ENCODE measurements at places on chromosomes 12 and 14.

DNA sequence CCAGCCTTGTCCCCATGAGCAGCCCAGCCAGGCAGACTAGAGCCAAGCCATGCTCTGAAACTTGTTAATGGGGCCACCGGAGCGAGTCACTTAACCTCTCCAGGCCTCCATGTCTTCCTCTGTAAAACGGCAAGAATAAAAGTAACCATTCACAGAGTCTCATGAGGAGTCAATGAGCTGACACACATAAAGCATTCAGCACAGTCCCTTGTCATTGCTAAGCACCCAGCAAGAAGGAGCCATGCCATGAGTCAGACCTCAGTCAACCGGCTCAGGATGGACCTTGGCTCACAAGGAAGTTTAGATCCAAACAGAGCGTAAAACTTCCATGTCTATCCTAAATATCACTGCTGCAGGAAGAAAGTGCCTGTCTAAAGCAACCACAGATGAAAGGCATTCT lies 10.6 kb downstream of the FICD start:
- H3K27ac ChIP-seq, result no peak overlapping the region
- no peak for DNase-seq
- no peaks in the 10 kb centered on the region for H3K4me1 ChIP-seq
- no peak overlapping the region for H3K4me3 ChIP-seq

GRCh38 chr12:100591979-100592378 lies 18.5 kb downstream of the GAS2L3 start:
- no peaks in the 10 kb centered on the region for H3K27me3 ChIP-seq
- no peaks in the 10 kb centered on the region for H3K36me3 ChIP-seq
- no peak for DNase-seq
- H3K4me1 ChIP-seq, result no peaks in the 10 kb centered on the region
- H3K4me3 ChIP-seq, result no peak overlapping the region

- H3K27me3 ChIP-seq, result no peaks in the 10 kb centered on the region
- DNase-seq, result no peak
- H3K27ac ChIP-seq, result no peak overlapping the region
These were observed 242.6 kb downstream of the BTG1 start for GRCh38 chr12:91902860-91903683.

DNA sequence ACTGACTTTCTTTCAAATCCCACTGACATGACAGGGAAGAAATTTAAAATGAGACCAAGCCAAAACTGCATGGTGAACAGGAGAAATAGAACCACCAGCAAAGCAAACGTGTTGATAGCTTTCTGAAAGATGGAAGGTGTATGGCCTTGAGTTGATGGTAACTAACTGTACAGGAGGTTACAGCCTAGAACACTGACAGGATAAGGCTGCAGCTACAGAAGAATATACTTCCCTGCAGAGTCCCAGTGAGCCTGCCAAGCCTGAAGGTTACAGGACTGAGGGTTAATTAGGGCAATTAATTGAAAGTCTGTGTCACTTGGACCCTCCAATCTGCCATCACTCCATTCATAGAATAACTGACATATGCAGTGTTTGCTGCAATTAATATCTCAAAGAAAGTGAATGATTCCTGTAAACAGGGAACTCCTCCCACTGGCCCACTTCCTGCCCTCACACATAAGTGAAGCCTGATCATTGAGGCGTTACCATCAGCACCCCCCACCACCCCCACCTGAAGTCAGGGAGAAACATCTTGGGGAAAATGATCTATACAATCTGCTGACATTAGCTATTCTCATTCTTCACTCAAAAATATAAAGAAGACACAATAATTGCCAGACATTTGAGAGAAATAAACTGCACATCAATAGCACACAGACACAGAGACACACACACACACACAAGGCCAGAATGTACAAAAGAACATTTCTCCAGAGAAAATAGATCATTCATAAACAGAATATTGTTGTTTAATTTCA lies 73.4 kb downstream of the GTF2A1 start:
- H3K27me3 ChIP-seq, result no peaks in the 10 kb centered on the region
- H3K27ac ChIP-seq, result no peak overlapping the region
- no peaks in the 10 kb centered on the region for H3K36me3 ChIP-seq
- no peak overlapping the region for H3K4me3 ChIP-seq

DNA sequence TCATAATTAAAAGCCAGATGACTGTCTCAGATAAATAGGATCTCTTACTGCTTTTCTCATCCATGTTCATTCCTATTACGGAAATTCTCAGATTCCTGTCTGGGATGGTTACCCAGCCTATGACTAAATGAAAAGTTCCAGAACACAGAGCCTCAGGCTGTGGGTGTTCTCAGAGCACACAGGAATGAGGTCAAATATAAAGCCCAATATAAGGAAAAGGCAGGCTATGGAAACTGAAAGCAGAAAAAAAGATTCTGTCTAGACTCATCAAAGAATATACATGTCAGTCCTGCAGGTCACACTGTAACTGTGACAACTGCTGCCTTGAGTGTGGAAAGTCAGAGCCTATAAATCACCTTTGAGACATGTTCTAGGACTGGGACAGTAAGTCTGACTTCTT lies 64.3 kb downstream of the DCAF5 start:
- no peak overlapping the region for H3K4me3 ChIP-seq
- H3K4me1 ChIP-seq, result no peaks in the 10 kb centered on the region
- DNase-seq, result no peak
- peaks cover 15% of the 10 kb centered on the region for H3K36me3 ChIP-seq
- peak overlapping the region; percentile 73 for H3K27ac ChIP-seq

GRCh38 chr14:100775351-100775830 lies 48.7 kb downstream of the DLK1 start:
- no peaks in the 10 kb centered on the region for H3K36me3 ChIP-seq
- H3K4me1 ChIP-seq, result no peaks in the 10 kb centered on the region
- no peaks in the 10 kb centered on the region for H3K27me3 ChIP-seq
- peak; percentile 21 for DNase-seq
- no peak overlapping the region for H3K27ac ChIP-seq
- H3K4me3 ChIP-seq, result no peak overlapping the region

GRCh38 chr12:131082290-131083194 lies 128.8 kb downstream of the ADGRD1 start:
- H3K27me3 ChIP-seq, result no peaks in the 10 kb centered on the region
- H3K4me1 ChIP-seq, result no peaks in the 10 kb centered on the region
- H3K27ac ChIP-seq, result no peak overlapping the region
- H3K36me3 ChIP-seq, result no peaks in the 10 kb centered on the region
- DNase-seq, result no peak

DNA sequence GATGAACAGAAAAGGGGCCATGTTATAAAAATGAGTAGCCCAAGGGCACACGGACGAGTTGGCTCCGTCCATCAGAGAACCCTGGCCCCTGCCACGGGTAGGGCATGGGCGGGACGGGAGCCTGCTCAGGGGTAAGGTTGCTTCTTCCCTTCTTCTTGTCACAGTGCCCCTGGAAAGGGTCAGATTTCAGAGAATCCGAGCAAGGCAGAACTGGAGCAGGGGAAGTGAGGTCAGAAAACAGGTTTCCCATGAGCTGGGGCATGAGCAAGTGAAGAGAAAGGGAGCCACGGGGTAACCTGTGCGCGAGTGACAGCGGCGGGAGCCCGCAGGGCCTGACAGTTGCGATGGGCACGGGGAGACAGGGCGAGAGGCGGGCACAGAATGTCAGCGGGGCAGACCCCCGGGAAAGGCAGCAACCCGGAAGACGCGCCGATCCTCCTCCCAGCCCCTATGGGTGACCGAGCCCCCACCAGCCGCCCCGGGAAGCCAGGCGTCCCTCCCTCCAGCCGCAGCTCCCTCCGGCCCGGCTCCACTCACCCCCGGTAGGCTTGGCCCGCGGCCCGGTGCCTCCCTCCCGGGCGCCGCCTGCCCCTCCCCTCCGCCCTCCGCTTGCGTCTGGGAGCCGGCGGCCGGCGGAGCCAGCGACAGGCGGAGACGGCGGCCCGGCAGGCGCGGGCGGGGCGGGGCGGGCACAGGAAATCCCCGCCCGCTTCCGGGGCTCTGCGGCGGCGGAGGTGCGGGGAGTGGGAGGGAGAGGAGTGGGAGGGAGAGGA lies at the start of gene ZNF641:
Gene ZNF641 (minus strand): TSS at position 671 of the 773 bp plus-strand sequence. CDS start 2,829 bp downstream, outside the sequence.
- H3K36me3 ChIP-seq, result peaks cover 28% of the 10 kb centered on the region
- peaks cover 25% of the 10 kb centered on the region for H3K4me1 ChIP-seq

GRCh38 chr12:66240096-66240820 lies 51.2 kb downstream of the IRAK3 start:
- H3K36me3 ChIP-seq, result no peaks in the 10 kb centered on the region
- no peak overlapping the region for H3K27ac ChIP-seq
- no peak overlapping the region for H3K4me3 ChIP-seq
- no peak for DNase-seq
- H3K4me1 ChIP-seq, result no peaks in the 10 kb centered on the region

DNA sequence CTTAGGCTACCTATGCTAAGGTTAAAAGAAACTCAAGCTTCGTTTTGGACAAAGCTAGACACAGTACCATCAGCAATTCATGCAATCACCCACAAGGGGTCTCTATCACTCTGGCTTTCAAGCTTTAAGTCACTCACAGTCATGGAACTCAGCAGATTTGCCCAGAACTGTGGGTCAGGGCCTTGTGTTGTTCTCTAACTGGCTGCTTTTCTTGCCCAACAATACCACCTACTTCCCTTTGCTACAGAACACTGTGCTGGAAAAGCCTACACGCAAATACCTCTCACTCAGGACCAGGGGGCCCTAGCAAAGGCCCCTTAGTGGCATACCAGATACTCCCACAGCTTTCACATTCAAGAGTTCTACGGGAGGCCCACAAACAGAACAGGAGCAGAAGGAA lies 9.1 kb downstream of the NEMP1 start:
- H3K36me3 ChIP-seq, result peaks cover 34% of the 10 kb centered on the region
- peaks cover 28% of the 10 kb centered on the region for H3K4me1 ChIP-seq
- H3K27me3 ChIP-seq, result no peaks in the 10 kb centered on the region
- H3K27ac ChIP-seq, result peak overlapping the region; percentile 78
- no peak overlapping the region for H3K4me3 ChIP-seq

GRCh38 chr14:90788031-90788430 lies 28.2 kb downstream of the TTC7B start:
- DNase-seq, result no peak
- H3K27me3 ChIP-seq, result no peaks in the 10 kb centered on the region
- H3K4me3 ChIP-seq, result no peak overlapping the region
- no peaks in the 10 kb centered on the region for H3K4me1 ChIP-seq

GRCh38 chr12:101982307-101982706 lies 79.5 kb downstream of the WASHC3 start:
- H3K36me3 ChIP-seq, result no peaks in the 10 kb centered on the region
- no peaks in the 10 kb centered on the region for H3K27me3 ChIP-seq

DNA sequence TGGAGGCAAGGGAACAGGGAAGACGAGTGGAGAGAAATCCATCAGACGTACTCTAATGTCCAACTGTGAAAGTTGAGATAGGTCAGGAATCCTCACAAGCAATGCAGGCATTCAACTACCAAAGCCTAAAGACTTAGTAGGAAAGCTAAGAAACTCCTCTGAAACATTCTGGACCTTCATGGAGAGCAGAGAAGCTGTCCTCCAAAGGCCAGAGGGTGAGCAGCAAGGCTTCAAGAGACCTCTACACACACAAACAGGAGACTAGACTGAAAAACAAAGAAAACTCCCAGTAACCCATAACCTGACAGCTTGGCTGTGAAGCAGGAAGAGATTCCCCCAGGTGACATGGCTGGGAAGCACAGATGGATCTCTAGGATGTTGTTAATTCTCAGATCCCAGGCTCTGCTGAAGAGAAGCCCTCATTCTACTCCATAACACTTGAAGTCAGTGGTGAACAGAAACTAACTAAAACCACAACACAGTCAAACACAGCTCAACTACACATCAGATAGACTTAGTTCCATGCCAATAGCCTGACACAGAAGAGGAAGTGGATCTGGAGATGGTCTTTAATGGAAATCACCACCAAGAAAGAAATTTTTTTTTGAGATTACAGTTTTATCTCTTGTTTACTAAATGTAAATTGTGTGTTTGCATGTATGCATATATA lies 23.2 kb upstream of the LYZ start:
- H3K27me3 ChIP-seq, result no peaks in the 10 kb centered on the region
- H3K27ac ChIP-seq, result no peak overlapping the region
- no peak for DNase-seq

- DNase-seq, result peak; percentile 95
- H3K27me3 ChIP-seq, result no peaks in the 10 kb centered on the region
- no peak overlapping the region for H3K4me3 ChIP-seq
- no peaks in the 10 kb centered on the region for H3K36me3 ChIP-seq
- H3K27ac ChIP-seq, result peak overlapping the region; percentile 78
- H3K4me1 ChIP-seq, result peaks cover 3% of the 10 kb centered on the region
These were observed 9.3 kb upstream of the HDAC7 start for GRCh38 chr12:47828976-47829482.

- no peak overlapping the region for H3K4me3 ChIP-seq
- peak overlapping the region; percentile 51 for H3K27ac ChIP-seq
- no peak for DNase-seq
- H3K4me1 ChIP-seq, result no peaks in the 10 kb centered on the region
- H3K27me3 ChIP-seq, result no peaks in the 10 kb centered on the region
These were observed 478.4 kb downstream of the RAD51B start for GRCh38 chr14:68297876-68298468.

DNA sequence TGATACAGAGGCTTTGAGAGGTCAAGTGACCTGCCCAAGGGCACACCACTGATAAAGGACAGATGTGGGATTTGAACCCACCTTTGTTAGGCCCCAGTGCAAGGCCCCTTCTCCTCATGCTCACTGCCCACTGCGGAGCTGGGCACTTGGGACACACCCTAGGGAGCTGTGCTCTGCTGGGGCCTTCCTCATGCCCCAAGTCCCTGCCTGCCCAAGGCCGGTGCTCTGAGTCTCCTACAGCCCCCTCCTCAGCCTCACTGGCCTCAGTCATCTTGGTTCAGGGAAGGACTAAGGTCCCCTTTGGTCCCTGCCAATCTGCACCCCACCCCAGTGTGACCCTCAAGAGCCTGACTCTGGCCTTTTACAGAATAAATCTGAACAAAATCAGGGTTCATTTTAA lies 7.9 kb upstream of the OAS3 start:
- no peaks in the 10 kb centered on the region for H3K4me1 ChIP-seq
- H3K27ac ChIP-seq, result no peak overlapping the region
- no peaks in the 10 kb centered on the region for H3K36me3 ChIP-seq
- no peaks in the 10 kb centered on the region for H3K27me3 ChIP-seq

DNA sequence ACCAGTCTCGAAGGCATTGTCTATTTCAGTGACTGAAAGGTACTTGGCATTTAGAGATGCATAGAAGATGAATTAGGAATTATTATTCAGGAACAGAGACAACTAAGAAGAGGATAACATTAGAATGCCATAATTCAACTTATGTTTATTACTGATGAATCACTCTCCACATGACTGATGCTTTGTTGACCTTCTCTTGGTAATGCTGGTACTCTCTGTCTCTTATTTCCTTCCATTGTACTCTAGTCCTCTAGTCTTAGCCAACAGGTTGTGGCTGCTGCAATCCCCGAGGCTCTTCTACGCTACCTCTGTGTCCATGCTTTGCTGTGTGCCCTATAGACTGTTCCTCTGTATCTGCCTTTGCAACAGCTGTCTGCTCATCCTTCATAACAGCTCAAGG lies 652.9 kb downstream of the NRXN3 start:
- no peaks in the 10 kb centered on the region for H3K27me3 ChIP-seq
- no peak for DNase-seq
- no peak overlapping the region for H3K27ac ChIP-seq
- no peaks in the 10 kb centered on the region for H3K4me1 ChIP-seq

DNA sequence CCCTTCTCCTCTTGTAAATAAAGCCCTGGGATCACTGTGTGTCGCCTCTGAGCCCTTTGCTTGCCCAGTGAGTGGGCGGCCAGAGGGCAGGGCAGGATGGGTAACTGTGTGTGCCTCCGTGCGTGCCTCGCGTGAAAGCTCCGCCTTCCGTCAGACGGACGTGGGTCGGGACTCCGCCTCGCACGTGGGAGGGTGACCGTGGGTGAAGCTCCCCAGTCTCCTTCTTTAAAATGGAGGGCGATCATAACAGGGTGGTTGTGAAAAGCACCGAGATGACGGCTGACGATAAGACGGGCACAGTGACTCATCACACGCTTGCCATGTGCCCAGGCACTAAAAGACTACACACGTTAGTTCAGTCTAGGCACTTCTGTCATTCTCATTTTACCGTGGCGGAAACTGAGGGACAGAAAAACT lies 9.2 kb downstream of the PHB2 start:
- H3K4me3 ChIP-seq, result no peak overlapping the region
- H3K27ac ChIP-seq, result peak overlapping the region; percentile 66
- peaks cover 29% of the 10 kb centered on the region for H3K36me3 ChIP-seq
- peaks cover 10% of the 10 kb centered on the region for H3K4me1 ChIP-seq

All from tibial artery (tissue), 4 donors.